ENCODE measurements at places on chromosomes 5 and 9.

DNA sequence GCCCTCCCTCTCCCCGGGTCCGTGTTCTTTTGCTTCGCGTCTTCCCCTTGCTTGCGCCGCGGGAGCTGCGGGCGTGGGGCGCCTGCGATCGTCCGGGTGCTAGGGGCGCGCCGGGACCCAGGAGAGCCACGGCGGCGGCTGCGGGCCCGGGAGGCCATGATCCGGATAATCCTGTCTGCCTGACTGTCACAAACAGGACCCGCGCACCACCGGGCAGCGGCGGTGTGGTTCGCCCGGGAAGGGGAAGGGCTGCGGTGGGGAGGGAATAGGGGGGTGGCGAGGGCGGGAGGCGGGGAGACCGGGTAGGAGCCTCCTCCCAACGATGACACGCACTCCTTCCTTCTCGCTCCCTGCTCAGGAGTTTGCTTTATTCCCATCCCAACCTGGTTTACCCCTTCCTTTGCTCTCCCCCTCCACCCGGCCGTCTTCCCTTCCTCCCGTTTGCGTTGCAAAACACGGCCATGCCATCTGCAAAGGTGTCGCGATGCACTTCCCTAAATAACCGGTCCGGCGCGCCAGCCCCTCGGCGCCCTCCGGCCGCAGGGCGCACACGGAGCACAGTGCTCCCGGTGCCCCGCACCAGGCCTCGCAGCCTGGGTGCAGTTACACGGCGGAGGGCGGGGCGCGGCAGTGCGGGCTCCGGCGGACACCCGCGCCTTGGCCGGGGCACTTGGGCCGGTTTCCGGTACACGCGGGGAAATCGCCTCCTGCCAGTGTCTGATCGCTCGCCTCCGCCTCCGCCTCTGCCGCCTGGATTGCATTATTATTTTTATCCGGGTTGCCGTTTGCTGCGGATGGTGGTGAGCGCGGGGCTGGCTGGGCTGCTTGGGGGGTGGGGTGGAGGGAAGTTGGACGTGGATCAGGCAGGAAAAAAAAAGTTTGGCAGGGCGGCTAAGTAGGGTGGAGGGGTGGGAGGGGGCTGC is 1.5 kb downstream of the SMARCA2 start:
- DNase-seq = peak; percentile 81

DNA sequence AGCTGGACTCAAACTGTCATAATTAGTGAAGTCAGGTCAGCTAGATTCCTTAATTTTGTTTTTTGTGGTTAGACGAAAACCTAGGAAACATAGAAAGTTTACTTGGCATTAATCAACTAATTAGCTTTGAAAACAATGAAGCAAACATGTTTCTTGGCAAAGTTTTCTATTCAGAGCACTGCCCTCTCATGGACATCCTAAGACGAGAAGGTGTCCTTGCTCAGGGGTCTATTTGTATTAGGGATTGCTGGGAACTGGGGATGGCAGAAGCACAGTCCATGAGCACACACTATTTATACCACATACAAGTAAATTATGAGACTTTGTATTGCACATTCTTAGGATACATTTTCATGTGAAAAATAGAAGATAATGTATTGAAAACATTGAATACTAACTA is 49.7 kb downstream of the POC5 start:
- DNase-seq = no peak

GRCh38 chr5:102048940-102049339 is 247.1 kb downstream of the SLCO4C1 start:
- DNase-seq = no peak

GRCh38 chr9:130212543-130213297 is 40.5 kb downstream of the NCS1 start:
- DNase-seq = no peak

- peak; percentile 2 for DNase-seq
Observed at GRCh38 chr5:53642061-53642460, 81.6 kb downstream of the NDUFS4 start.

DNA sequence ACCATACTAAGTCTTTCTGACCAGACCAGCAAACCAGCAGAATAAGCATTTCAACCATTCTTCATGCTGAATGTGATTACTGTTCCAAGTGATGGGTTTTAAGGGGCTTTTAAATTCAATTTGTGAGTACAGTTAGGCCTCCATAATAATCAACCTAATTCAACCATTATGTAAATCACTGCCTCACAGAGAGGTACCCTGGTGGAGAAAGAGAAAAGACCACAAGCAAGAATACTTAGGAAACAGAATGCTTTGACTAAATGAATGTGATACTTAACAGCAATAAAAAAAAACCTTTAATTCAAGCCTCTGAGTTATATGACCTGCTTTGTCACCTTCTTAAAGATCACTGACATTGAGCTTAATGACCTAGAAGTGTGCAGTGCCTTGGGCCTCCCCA is 162.1 kb downstream of the EPB41L4A start:
- DNase-seq = no peak

- peak; percentile 89 for DNase-seq
Observed at GRCh38 chr5:147578228-147579024, 68.6 kb upstream of the DPYSL3 start.

- no peak for DNase-seq
Observed at GRCh38 chr9:17052626-17053025, 82.2 kb upstream of the CNTLN start.

- no peak for DNase-seq
Observed at GRCh38 chr5:117973785-117974184, 1014.6 kb downstream of the DTWD2 start.

DNA sequence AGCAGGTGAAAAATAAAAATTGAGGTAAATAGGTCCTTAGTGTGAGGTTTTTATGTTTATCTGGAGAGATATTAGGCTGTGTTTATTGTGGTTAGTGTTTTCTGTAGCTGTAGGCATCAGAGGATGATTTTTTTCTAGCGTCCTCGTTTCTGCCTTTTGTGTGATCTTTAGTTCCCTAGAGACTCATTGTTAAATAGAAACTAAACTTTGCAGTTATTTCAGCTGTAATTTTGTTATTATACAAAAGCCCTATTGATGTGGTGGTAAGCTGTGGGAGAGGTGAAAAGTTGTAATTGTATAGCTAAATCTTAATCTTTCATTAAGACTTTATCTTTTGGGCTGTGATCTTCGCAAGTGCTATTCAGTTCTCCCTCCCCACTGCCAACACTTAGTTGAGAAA is 340.3 kb downstream of the CYLC2 start:
- DNase-seq = no peak

DNA sequence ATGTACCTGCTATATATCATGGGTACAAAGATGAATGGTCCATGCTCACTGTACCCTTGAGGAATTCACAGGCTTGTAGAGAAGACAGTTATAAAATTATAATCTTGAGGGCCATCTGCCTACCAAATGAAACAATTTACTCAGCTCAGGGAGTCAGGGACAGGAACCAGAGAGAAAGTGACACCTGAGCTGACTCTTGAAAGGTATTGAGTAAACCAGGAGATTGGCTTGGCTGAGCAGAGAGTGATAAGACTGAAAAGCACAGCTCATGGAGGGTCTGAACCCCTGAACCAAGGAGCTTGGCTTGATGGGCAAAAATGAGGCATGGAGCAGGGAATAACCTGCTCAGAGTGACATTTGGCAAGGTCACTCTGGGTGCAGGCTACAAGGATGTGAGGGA is 147.3 kb downstream of the FAM114A2 start:
- no peak for DNase-seq

- DNase-seq = peak; percentile 88
Observed at GRCh38 chr9:121725008-121725775, 73.8 kb downstream of the DAB2IP start.

- no peak for DNase-seq
Observed at GRCh38 chr5:170773024-170773985, 10.2 kb upstream of the GABRP start.

DNA sequence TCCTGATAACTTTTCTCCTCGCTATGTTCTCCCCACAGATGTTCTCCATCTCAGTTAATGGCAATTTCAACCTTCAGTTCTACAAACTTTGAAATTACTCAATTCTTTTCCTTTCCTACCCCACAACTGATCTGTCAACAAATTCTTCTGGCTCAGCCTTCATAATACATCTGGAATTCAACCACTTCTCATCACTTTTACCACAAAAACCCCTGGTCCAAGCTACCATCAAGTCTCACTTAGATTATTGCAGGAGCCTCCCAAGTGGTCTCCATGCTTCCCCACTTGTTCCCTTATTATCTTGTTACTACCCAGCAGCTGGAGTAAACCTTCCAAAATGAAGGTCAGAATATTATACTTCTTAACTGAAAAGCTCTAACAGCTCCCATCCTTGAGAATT is 110.1 kb downstream of the FBN2 start:
- no peak for DNase-seq

DNA sequence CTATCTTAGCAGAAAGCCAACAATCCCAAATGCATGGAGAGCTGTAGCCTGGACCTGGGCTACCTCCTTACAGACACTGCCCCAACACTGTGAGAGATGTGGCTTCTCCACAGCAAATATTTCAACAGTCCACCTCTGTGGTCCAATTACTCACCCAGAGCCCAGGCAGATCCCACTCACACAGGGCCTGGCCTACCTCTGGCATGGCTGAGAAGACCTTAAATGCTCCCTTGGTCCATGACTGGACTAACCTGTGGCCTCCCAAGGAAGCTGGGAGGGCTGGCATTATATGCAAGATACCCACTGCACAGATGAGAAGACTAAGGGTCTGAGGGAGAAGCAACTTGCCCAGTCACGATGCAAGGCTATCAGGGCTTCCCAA is 22.8 kb upstream of the SLC25A51 start:
- DNase-seq = no peak

GRCh38 chr5:76358-77169 is 15.4 kb upstream of the PLEKHG4B start:
- no peak for DNase-seq

GRCh38 chr5:132012371-132013005 is 1.0 kb upstream of the ACSL6 start:
- peak; percentile 76 for DNase-seq

GRCh38 chr9:86073839-86074238 is 25.5 kb downstream of the GOLM1 start:
- DNase-seq = no peak

DNA sequence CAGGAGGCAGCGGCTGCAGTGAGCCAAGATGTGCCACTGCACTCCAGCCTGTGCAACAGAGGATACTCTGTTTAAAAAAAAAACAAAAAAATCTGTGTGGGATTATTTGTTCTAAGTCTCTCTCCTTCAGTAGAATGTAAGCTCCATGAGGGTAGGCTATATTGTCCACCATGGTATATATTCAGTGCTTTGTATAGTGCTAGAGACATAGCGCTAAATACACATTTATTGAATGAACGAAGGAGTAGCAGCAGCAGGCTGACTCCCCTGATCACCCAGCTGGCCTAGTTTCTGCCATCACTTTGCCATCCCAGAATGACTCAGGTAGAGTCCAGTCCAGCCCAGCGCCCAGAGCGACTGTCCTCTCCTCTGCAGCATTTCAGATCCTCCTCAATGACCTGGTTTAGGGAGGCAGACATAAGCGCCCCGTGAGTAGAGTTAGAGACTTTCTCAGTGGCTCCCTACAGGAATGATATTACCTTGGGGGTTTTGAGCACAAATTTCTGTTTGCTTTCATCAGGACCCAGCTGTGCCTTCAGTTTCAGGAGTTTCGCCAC is 716 bp downstream of the HARS1 start:
- no peak for DNase-seq

GRCh38 chr9:38194870-38195269 is 125.8 kb upstream of the SHB start:
- no peak for DNase-seq

DNA sequence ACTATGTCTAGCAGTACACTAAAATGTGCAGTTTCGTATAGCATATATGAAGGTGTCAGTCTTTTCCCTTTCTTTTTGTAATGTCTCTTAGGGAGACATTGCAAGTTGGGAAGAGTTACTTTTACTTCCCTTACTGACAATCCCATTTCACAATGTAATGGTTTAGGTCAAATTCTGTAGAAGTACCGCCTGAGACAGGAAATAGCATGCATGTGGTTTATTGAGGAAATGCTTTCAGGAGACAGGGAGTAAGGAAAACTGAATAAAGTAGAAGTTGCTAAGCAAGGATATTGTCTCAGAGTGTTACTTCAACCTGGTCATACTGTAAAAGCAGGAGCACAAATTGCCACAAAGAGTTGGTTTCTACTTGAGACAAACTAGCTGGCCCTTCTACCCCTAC is 32.1 kb upstream of the MSANTD3 start:
- DNase-seq = no peak

DNA sequence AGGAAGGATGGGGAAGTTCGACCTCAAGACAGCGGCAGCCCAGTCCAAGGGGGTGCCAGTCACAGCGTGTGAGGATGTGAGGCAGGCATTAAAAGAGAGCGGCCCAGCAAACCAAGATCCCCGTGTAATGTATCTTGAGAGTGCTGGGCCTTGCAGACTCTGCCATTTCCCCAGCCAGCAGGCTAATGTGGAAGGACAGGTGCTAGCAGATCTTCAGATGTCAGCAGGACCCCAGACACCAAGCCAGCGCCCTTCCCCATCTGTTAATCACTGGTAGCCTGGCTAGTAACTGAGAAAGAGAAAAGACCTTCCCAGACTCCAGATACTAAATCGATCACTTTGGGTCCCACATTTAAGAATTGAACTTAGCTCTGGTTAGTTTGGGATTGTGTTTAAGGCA is 62.2 kb downstream of the NTRK2 start:
- no peak for DNase-seq

GRCh38 chr9:3058409-3058808 is 214.5 kb upstream of the PUM3 start:
- DNase-seq = no peak

DNA sequence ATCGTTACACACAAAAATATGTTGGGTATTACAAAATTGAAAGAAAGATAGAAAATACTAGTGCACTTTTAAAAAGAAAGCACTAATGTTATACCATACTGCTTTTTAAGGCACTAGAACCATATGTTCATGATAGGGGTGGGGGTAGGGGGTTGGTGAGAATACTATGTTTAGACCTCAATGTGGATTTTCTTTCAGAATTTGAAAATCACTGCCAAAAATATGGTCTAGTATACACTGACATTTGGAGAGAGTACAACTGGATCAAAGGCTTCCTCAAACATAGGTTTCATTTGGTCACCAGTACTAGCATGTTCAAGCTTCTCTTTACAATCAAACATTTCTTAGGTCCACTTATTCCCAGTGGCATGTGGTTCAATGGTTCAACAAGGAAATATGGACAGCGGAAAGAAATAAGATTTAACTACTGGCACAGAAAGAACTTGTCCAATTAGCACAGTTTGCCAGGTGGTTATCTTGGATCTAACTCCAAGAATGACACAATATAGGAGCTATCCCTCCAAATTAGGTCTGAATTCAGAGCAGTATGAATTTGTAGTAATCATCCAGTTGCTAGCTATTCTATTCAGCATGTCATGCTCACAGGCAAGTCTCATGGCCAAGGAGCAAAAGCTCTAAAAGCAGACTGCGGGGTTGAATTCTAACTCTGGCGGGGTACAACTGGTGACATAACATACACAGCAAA is 139.3 kb downstream of the SLC24A2 start:
- DNase-seq = no peak

GRCh38 chr9:90394871-90395270 is 247.8 kb downstream of the DIRAS2 start:
- no peak for DNase-seq
